ENCODE measurements at places on chromosomes 3 and 15. TPM values are rescaled to one million over a fixed set of nuclear protein-coding genes. Genes with fewer than 3 reads are reported as not detected.

The GPR156 gene
- 1.2 TPM for total RNA-seq

The HACD2 gene
- 43.8 TPM for total RNA-seq

The LRRC31 gene
- not detected for total RNA-seq

The TRAT1 gene
- total RNA-seq, result not detected

The GOLGA8G gene
- total RNA-seq, result not detected

The IL1RAP gene
- total RNA-seq, result 2.6 TPM

The P2RY13 gene
- not detected for total RNA-seq

The CNTN6 gene
- total RNA-seq, result 0.14 TPM

The PSTPIP1 gene
- 1.4 TPM for total RNA-seq

The KBTBD8 gene
- total RNA-seq, result 4.7 TPM

The DUOXA2 gene
- not detected for total RNA-seq
